Stimulated activated naive CD4-positive, alpha-beta T cell (primary cell): ENCODE measurements at places on chromosomes 6 and 20.

DNA sequence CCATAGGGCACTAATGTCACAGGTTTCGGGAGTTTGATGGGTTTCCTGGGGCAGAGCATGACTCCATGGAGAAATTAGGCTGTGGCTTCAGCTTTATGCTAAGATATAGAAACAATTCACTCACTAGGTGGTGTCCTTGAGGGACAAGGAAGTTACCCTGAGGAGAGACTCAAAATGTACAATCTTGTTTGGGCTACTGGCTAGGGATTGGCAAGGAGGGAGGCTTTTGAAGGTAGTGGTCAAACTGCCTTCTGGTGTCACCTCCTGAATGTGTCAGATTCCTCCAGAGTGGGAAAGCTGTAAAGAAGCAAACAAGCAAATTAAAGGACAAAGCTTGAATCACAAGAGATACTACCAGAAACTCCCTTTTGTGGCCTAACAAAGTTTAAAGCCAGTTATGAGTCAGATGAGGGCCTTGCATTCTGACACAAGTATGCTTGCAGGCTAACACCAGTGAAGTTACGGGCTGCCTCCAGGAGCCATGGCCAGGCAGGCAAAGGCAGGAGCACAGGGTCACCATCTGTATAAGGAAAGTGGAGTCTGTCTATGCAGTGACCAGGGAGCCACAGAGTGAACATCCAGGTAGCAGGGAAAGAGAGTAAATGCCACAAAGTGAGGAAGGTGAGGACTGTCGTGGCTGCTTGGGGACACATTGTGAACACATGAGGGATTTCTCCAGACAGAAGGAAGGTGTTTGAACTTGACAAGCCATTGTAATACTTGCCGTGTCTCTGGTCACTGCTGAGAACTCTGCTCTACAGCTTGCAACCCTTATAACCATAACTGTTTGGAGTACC is 107.7 kb upstream of the DTNBP1 start:
- DNase-seq = no peak

DNA sequence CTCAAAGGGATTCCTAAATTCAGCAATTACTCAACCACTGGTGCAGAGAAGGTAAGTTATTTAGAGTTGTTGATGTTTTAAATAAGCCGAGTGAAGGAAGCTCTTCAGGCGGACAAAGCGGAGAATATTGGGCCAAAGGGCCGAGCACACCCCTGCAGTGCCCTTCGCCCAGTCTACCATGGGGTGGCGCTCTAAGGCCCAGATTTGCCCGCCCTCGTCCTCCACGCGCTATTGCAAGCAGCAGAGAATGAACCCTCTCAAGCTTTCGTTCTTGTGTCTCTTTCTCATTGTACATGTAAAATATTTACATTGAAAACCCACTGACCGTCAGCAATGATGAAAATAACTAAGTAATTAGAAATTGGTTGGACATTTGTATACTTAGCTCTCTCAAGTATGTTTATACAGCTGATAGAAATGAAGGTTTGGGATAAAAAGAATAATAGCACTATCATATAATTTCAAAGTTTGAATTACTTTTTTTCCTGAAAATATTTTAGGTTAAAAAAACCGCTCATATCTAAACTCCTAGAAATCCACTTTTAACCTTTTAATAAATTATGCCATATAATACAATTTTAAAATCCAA is 195.0 kb upstream of the CEP162 start:
- DNase-seq = no peak

DNA sequence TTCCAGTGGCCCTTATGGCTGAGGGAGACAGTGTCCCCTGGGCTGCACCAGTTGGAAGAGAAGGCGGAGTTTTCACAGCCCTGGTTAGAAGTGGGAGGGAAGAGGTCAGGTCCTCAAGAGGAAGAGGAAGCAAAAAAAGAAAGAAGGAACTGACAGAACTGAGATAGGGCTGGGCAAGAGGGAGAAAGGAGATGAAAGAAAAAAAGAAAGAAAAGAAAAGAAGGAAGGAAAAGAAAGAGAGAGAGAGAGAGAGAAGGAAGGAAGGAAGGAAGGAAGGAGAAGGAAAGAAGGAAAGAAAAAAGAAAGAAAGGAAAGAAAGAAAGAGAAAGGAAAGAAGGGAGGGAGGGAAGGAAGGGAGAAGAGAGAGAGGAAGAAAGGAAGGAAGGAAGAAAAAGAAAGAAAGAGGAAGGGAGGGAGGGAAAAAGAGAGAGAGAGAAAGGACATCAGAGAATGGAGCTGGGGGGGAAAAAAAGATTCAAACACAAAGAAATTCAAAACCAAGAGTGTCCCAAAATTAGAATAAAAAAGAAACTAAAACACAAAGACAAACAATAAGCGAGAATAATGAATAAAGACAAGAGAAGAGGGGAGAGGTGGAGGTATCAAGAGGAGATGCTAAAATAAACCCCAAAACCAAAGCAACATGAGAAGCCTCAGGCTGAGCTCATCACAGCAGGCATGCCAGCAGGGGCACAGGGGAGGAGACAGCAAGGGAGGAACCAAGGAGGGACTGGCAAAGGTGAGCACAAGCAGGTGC is 5.3 kb upstream of the FUCA2 start:
- DNase-seq = no peak

DNA sequence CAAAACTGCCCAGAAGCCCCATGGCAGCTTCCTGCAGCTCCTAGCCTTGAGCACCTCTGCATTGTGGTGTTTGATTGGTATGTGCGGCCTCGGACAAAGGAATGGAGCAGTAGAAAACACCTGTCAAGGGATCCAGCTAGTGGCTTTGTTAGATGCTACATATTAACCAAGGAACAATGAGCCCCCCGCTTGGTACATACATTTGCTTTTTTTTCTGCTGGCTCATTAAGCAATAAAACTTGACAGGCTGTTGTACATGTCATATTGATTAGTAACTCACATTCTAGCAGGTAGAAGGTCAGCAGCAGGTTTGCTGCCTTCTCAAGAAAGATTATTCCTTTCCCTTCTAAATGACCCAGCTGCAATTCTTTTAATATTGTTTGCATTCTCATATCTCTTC is 937 bp downstream of the SPACA1 start:
- DNase-seq = no peak

DNA sequence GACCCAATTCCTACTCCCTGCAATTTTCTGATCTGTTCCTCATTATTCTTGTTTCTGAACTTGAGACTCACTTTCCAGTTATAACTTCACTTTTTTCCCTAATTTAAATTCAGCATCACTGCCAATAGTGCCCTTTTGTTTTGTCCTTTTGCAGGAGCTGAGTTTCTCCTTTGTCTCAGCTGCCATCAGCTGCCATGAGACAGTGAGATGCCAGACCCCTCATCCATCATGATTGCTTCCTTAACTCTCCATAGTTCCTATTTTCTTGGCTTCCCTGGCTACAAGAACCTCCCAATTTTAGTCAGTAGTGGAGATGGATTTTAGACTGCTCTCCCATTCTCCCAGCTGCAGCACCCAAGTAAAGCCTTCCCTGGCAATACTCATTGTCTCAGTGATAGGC is 518.1 kb downstream of the HDGFL1 start:
- no peak for DNase-seq

- DNase-seq = no peak
These were observed 825.7 kb upstream of the MAP3K7 start for GRCh38 chr6:91412532-91412931.
